HepG2 (cell line): ENCODE measurements at places on chromosomes 1 and 21.

DNA sequence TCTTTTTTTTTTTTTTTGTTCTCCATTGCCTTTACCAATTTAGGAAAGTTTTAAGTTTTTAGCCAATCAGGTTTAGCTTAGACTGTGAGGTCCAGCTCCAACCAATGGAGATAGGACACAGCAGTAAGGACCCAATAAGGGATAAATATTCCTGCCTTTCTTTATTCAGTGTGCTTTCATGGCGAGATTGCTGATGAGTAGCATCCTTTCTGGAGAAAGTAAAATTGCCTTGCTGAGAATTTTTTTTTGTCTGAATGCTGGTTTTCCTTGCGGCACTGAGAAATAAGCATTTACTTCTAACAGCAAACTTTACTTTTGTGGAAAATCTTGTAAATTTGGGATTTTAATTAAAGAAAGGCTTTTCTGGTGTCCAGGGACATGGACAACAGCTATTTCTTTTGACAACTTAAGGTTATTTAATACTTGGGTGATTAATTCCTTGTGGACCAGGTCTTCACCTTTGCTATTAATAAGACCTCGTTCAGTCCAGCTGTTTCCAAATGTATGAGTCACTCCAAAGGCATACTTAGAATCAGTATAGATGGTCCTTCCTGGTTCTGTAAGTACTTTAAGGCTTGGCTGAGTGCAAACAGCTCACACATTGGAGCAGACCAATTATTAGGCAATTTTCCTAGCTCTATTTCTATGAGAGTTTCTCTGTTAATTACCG lies 54.1 kb downstream of the SERINC2 start:
- H3K4me3 ChIP-seq = no peak overlapping the region
- no peaks in the 10 kb centered on the region for H3K27me3 ChIP-seq
- H3K36me3 ChIP-seq = no peaks in the 10 kb centered on the region

- no peaks in the 10 kb centered on the region for H3K27me3 ChIP-seq
- peaks cover 10% of the 10 kb centered on the region for H3K4me1 ChIP-seq
- no peak for DNase-seq
- H3K4me3 ChIP-seq = no peak overlapping the region
Observed at GRCh38 chr1:114078116-114078515, 75.6 kb downstream of the SYT6 start.

- H3K4me1 ChIP-seq = peaks cover 17% of the 10 kb centered on the region
- no peak overlapping the region for H3K4me3 ChIP-seq
- DNase-seq = no peak
- no peaks in the 10 kb centered on the region for H3K36me3 ChIP-seq
Observed at GRCh38 chr1:31784356-31785019, 20.3 kb upstream of the ADGRB2 start.

GRCh38 chr1:99726818-99727217 lies 39.6 kb downstream of the FRRS1 start:
- H3K4me3 ChIP-seq = no peak overlapping the region
- no peak overlapping the region for H3K27ac ChIP-seq
- H3K36me3 ChIP-seq = peaks cover 16% of the 10 kb centered on the region; the same call in 2 of the 3 replicates

GRCh38 chr1:78005755-78006154 lies 1.0 kb downstream of the DNAJB4 start:
- peak overlapping the region; percentile 97 for H3K27ac ChIP-seq
- peak; percentile 64 for DNase-seq
- no peaks in the 10 kb centered on the region for H3K27me3 ChIP-seq
- H3K36me3 ChIP-seq = no peaks in the 10 kb centered on the region

GRCh38 chr1:151843398-151843797 lies 3.8 kb upstream of the C2CD4D start:
- H3K36me3 ChIP-seq = no peaks in the 10 kb centered on the region
- peaks cover 23% of the 10 kb centered on the region; the same call in 2 of the 3 replicates for H3K27me3 ChIP-seq
- H3K4me3 ChIP-seq = no peak overlapping the region
- H3K4me1 ChIP-seq = peaks cover 37% of the 10 kb centered on the region

- no peak for DNase-seq
- no peaks in the 10 kb centered on the region for H3K4me1 ChIP-seq
- no peak overlapping the region for H3K27ac ChIP-seq
- no peaks in the 10 kb centered on the region; the same call in 2 of the 3 replicates for H3K27me3 ChIP-seq
Observed at GRCh38 chr1:181159451-181160140, 71.1 kb downstream of the IER5 start.

DNA sequence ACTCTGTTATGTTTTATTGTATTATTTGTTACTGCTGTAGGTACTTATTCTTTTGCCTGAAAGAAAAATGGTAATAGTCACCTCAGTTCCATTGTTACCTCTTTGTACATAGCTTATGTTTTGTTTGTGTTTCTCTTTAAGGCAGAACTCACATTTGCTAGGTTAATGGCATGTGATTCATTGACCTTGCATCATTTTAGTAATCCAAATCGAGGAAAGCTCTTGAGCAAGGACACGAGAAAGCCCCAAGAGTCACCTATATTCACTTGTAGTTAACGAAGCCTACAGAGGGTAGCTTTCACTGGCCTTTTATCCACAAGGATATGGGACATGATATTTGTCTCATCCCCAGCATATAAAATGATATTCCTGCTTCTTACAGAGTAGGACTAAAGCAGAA lies 1765.2 kb downstream of the NCAM2 start:
- H3K4me1 ChIP-seq = no peaks in the 10 kb centered on the region
- H3K4me3 ChIP-seq = no peak overlapping the region
- no peaks in the 10 kb centered on the region for H3K36me3 ChIP-seq
